T-cell (primary cell): ENCODE measurements at places on chromosomes 7 and 10.
A peak's percentile ranks its signal among the peaks of the same experiment; 100 is the strongest.

DNA sequence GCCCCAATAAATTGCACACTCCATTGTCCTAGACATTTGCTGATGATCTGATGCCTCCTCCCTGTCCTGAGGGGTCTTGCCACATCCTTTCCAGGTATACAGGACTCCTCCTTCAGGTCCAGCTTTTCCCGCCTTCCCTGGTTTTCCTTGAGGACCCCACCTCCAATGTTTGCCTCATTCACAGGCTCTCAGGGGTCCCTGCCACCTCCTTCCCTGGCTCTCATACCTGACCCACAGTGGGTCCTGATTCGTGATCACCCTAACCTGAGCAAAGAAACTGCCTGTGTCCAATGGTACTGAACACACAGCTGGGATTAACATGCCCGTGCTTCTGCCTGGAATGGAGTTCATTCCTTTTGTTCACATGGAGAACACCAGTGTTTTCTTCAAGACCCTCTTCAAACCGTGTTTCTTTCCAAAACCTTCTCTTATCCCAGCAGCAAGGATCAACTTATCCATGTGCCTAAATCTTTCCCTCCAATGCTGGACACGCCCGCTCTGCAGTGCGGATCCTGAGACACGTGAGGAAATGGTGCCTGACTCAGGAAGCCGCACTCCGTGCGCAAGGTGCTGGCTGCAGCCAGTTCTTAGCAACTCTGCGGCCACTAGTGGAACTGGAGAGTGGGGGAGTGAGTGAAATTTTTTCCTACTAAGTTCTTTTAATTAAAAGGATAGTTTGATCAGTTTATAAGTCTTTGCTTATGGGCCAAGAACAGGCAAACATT is 354.6 kb upstream of the SHH start:
- H3K4me3 ChIP-seq = no peak overlapping the region
- H3K27ac ChIP-seq = no peak overlapping the region
- DNase-seq = no peak
- H3K4me1 ChIP-seq = no peaks in the 10 kb centered on the region
- no peaks in the 10 kb centered on the region for H3K36me3 ChIP-seq

GRCh38 chr7:78635026-78635793 is 818.3 kb downstream of the MAGI2 start:
- no peak for DNase-seq
- H3K27me3 ChIP-seq = no peaks in the 10 kb centered on the region
- H3K4me1 ChIP-seq = no peaks in the 10 kb centered on the region
- no peak overlapping the region for H3K27ac ChIP-seq
- H3K36me3 ChIP-seq = no peaks in the 10 kb centered on the region

- H3K27ac ChIP-seq = no peak overlapping the region
- no peaks in the 10 kb centered on the region for H3K27me3 ChIP-seq
- peaks cover 2% of the 10 kb centered on the region for H3K36me3 ChIP-seq
- no peaks in the 10 kb centered on the region for H3K4me1 ChIP-seq
Measured at GRCh38 chr7:100059251-100059739, 9.7 kb downstream of the ZSCAN21 start.

DNA sequence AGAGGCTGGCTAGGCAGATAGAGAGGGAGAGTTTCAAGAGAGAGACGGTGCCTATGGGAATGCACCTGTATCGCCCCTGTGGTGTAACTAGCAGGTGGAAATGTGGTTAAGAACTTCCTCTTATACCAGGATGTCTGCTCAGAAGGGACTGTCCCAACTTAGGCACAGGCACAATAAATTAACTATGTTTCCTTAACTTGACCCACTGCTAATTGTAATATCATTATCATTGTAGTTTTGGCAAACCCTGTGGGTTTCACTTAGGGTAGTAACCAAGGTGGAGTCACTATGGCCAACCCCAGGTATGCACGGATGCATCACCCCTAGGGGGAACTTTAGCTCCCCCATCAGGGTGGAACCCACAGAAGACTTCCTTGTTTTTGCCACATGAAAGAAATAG is 455.7 kb downstream of the DGKB start:
- no peaks in the 10 kb centered on the region for H3K36me3 ChIP-seq
- H3K27ac ChIP-seq = no peak overlapping the region
- H3K27me3 ChIP-seq = no peaks in the 10 kb centered on the region
- peaks cover 3% of the 10 kb centered on the region for H3K4me1 ChIP-seq

DNA sequence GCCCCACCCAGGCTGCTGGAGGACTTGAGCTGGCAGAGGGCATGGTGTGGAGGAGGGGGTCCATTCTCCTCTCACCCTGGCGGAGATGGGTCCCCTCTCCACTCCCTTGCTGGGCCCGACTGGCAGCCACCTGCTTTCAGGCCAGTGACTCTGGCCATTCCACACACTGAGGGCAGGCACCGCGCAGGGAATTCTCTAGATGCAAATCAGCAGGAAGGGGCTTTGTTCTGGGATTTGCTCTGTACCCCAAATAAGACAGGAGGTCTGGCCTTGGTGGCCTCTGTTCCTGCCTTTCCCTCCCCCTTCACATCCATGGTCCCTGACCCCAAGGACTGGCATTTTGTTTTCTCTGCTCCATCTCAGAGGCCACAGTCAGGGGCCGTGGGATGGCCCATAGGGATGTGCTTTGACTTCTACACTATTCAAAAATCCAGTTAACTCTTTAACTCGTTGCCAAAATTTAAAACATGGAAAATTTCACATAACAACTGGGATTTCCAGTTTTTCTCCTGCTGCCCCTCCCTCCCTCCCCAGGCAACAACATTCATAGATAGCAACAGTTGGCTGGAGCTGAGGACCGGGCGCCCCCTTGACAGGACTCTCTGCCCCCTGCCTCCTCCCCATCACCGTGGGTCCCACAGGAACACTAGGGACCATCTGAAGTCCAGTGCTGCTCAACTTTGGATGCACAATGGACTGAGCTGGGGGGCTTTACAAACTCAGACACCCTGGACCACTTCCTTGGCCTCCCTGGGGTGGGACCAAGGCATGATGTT is 33.9 kb downstream of the PPIF start:
- H3K27me3 ChIP-seq = no peaks in the 10 kb centered on the region
- DNase-seq = no peak
- H3K4me3 ChIP-seq = no peak overlapping the region
- H3K4me1 ChIP-seq = no peaks in the 10 kb centered on the region

DNA sequence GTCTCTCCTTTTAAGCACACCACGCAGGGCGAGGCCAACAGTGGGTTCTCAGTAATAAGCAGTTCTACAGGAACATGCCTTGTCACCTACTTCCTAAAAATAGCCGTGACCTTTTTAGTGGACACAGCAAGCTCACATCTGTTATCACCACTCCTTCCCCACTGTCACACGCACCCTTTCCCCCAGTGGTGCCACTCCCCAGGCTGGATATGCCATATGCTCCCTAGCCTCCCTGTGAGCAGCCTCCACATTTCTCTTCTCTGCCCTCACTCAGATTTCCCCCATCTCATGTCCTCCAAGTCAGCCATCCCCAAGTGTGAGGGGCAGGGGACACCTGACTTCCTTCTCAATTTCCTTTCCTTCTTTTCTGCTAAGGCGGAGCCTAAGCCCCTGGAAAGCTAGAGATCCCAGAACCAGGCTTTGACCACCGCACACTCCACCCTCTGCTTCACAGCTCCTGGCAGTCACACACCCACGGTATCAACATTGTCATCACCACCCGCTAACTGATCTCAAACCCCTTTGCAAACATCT is 3.7 kb downstream of the ANXA11 start:
- peaks cover 24% of the 10 kb centered on the region for H3K36me3 ChIP-seq
- DNase-seq = no peak
- H3K27me3 ChIP-seq = no peaks in the 10 kb centered on the region

DNA sequence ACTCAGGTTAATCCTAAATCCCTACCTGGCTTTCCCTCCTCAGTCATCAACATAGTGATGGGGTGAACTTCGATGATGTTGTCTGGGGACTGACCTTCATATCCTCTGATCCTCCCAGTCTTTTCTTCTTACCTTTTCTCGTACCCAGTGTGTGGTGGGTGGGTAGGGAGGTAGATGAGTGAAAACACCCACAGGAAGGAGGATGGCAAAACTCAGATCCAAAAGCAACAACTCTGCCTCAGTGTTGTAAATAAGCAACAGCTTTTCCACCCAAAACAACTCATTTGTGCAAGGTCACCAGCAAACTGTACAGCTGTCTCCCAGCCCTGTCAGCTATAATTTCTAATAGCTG is 38.6 kb downstream of the VOPP1 start:
- peaks cover 23% of the 10 kb centered on the region for H3K4me1 ChIP-seq
- peak overlapping the region; percentile 76 for H3K27ac ChIP-seq
- no peak overlapping the region for H3K4me3 ChIP-seq
- H3K27me3 ChIP-seq = no peaks in the 10 kb centered on the region

DNA sequence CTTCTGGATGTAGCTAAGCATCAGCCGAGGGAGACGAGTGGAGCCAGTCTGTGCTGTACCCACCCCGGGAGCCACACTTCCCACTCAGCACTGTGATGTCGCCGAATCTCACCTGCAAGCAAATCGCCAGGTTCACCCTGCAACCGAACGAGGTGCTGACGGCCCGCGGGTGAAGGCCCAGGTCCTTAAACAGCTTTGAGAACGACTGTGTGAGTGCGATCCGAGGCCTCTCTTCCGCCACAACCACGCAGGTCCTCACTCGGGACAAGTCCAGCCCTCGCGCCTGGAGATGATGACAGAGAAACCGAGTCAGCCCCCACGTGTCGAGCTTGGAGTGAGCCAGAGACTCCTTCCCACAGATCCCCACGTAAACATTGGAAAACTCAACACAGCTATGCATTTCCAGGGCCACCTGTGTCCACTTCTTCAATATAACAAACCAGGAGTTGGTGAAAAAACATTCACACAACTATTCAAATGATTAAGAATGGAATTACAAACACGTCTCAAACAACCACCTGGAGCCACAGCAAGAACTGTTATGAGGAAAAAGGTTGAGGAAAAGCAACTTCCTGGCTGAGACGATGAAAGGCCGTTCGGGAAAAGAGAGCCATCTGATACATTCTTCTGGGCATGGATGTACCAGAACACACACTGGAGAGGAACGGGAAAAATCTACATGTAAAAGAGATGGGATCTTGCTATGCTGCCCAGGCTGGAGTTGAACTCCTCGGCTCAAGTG is 191.8 kb downstream of the ZMYND11 start:
- H3K36me3 ChIP-seq = no peaks in the 10 kb centered on the region
- no peak overlapping the region for H3K4me3 ChIP-seq
- DNase-seq = no peak
- H3K4me1 ChIP-seq = peaks cover 5% of the 10 kb centered on the region
- no peaks in the 10 kb centered on the region for H3K27me3 ChIP-seq

- H3K27me3 ChIP-seq = no peaks in the 10 kb centered on the region
- H3K4me1 ChIP-seq = no peaks in the 10 kb centered on the region
- peaks cover 4% of the 10 kb centered on the region for H3K36me3 ChIP-seq
- H3K27ac ChIP-seq = no peak overlapping the region
Measured at GRCh38 chr7:103373866-103374643, 26.6 kb downstream of the PSMC2 start.

GRCh38 chr10:71671994-71672946 is 47.3 kb downstream of the C10orf105 start:
- H3K27me3 ChIP-seq = no peaks in the 10 kb centered on the region
- no peak overlapping the region for H3K27ac ChIP-seq
- no peak for DNase-seq
- H3K4me1 ChIP-seq = peaks cover 10% of the 10 kb centered on the region

GRCh38 chr10:70832852-70833528 is 17.2 kb downstream of the SGPL1 start:
- H3K4me3 ChIP-seq = no peak overlapping the region
- H3K4me1 ChIP-seq = peaks cover 4% of the 10 kb centered on the region
- peaks cover 4% of the 10 kb centered on the region for H3K36me3 ChIP-seq
- no peaks in the 10 kb centered on the region for H3K27me3 ChIP-seq

GRCh38 chr7:138958391-138958956 is 22.7 kb downstream of the KIAA1549 start:
- no peak for DNase-seq
- H3K27ac ChIP-seq = no peak overlapping the region
- peaks cover 8% of the 10 kb centered on the region for H3K27me3 ChIP-seq
- no peak overlapping the region for H3K4me3 ChIP-seq
- H3K4me1 ChIP-seq = no peaks in the 10 kb centered on the region

DNA sequence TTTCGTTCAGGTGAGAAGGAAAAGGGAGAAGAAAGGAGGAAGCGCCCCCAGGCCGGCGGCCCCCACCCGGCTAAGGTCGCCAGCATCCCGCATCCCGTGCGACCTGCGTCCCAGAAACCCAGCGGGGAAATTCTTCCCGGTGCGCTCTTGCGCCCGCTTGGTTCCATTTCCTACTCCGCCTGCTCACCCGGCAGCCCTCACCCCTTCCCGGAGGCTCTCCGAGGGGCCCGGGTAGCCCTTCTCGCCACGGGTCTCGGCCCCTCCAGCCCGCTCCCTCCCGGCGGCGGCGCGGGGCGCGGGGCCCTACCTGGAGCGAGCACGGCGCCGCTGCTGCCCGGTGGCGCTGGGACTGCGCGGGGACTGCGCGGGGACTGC is at the start of gene PRKCQ:
TSS of gene PRKCQ (minus strand) at position 373 of the 375 bp plus-strand sequence. CDS start 65,141 bp downstream, outside the sequence.
- H3K27ac ChIP-seq = peak within 1 kb of the TSS; percentile 82
- peak within 1 kb of the TSS; percentile 93 for H3K4me3 ChIP-seq
- no peaks in the 10 kb centered on the region for H3K27me3 ChIP-seq
- no peak for DNase-seq
- H3K36me3 ChIP-seq = no peaks in the 10 kb centered on the region
- peaks cover 41% of the 10 kb centered on the region for H3K4me1 ChIP-seq

DNA sequence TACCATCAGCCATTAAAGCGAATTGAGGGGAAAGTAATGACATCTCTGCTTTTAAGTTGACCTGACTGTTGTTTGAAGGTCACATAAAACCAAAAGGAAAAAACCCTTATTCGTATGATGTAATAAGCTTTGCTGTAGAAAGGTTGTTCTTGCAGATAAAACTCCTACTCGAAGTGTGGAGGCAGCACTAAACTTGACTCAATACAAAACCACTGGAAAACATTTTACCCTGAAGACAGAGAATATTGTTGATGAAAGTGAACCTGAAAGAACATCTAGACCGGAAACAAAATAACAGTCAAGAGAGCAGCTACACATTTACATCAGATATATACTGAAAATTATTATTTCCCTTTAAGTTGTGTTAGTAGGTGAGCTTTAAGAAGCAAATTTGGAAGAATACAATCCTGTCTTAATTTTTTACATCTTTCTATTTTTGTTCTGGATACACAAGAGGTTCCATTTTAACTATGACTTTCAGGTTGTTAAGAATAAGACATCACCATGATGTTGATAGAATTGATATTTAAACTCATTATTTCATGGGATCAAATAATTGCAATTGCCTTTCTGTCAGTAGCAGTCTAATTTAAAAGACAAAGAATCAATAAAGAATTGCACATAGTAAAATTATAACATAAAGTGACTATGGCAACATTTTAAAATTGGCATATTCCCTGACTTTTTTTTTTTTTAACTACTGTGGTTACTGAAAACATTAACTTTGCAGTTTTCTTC is 6.4 kb downstream of the ETV1 start:
- H3K4me3 ChIP-seq = no peak overlapping the region
- H3K4me1 ChIP-seq = no peaks in the 10 kb centered on the region
- no peaks in the 10 kb centered on the region for H3K36me3 ChIP-seq
- no peak for DNase-seq
- no peak overlapping the region for H3K27ac ChIP-seq

GRCh38 chr10:62594093-62594520 is 210.4 kb upstream of the ADO start:
- H3K27ac ChIP-seq = no peak overlapping the region
- H3K4me3 ChIP-seq = no peak overlapping the region
- DNase-seq = peak; percentile 24
- H3K36me3 ChIP-seq = no peaks in the 10 kb centered on the region
- H3K27me3 ChIP-seq = no peaks in the 10 kb centered on the region
- no peaks in the 10 kb centered on the region for H3K4me1 ChIP-seq

GRCh38 chr10:122040786-122041185 is 51.8 kb downstream of the TACC2 start:
- H3K4me3 ChIP-seq = no peak overlapping the region
- no peaks in the 10 kb centered on the region for H3K27me3 ChIP-seq
- no peaks in the 10 kb centered on the region for H3K4me1 ChIP-seq
- no peak for DNase-seq
- no peak overlapping the region for H3K27ac ChIP-seq

- no peak overlapping the region for H3K4me3 ChIP-seq
- no peaks in the 10 kb centered on the region for H3K27me3 ChIP-seq
- H3K36me3 ChIP-seq = no peaks in the 10 kb centered on the region
- no peak overlapping the region for H3K27ac ChIP-seq
- DNase-seq = no peak
Measured at GRCh38 chr7:12879139-12879538, 191.7 kb downstream of the ARL4A start.
